Activated T-cell treated with anti-CD3 and anti-CD28 coated beads, Interleukin-2, amount 50 U/mL, for 72 hours (primary cell): ENCODE measurements at places on chromosomes 11 and 22. TPM values are rescaled to one million over a fixed set of nuclear protein-coding genes. Genes with fewer than 3 reads are reported as not detected.
A peak's percentile ranks its signal among the peaks of the same experiment; 100 is the strongest.

GCAT gene
- total RNA-seq = 22.7 TPM

SMPD1 gene
- total RNA-seq = 25.9 TPM

OR51B5 gene
- total RNA-seq = 0.30 TPM

LRRN4CL gene
- total RNA-seq = 0.38 TPM

ASCL3 gene
- total RNA-seq = not detected

ACR gene
- not detected for total RNA-seq

GRM5 gene
- not detected for total RNA-seq

ILK gene
- 114 TPM for total RNA-seq

CRACR2B gene
- total RNA-seq = 5.5 TPM

ACTN3 gene
- 0.32 TPM for total RNA-seq

- no peak for DNase-seq
These were observed 692 bp upstream of the MOB2 start for GRCh38 chr11:1487091-1487850.

DNA sequence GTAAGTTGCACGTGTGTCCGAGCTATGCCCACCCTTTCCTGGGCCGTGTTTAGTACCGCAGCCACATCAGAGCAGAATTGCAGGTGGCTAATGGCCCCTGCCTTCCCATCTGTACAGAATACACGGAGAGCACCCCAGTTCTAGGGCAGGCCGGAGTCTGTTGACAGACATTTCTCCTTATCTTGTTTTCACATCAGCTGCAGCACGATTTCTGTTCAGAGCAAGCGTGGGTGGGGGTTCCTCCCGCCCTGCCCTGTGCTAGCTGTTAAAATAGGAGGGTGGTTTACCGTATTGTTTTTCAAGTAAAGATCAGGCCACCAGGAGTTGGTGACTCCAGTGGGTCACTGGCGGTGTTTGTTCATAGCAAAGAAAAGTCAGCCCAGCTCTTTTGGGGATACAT is 41.1 kb downstream of the UBASH3B start:
- peak; percentile 82 for DNase-seq

- no peak for DNase-seq
These were observed 29.2 kb downstream of the METTL15 start for GRCh38 chr11:28137366-28137765.

- no peak for DNase-seq
These were observed 29.9 kb upstream of the PANX2 start for GRCh38 chr22:50140615-50141014.

- DNase-seq = no peak
These were observed 27.1 kb downstream of the APLP2 start for GRCh38 chr11:130096823-130097222.

DNA sequence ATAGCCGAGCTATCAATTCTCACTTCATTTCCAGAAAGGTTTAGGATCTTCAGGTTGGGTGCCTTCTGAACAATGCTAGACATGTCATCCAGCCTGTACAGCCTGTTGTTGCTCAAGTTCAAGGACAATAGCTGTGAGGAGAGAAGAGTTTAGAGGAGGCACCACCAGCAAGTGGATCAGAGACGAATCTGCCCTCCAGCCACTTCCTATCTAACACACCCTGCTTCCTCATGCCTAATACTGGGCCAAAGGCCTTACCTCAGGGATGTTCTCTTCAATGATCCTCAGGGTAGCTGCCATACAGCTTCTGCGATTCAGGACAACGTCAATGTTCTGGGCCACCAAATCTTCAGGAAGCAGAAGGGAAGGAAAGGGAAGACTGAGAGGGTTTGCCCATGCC is 4.2 kb downstream of the NXF1 start:
- no peak for DNase-seq

GRCh38 chr11:112049777-112050176 is 24.0 kb downstream of the PIH1D2 start:
- no peak for DNase-seq

DNA sequence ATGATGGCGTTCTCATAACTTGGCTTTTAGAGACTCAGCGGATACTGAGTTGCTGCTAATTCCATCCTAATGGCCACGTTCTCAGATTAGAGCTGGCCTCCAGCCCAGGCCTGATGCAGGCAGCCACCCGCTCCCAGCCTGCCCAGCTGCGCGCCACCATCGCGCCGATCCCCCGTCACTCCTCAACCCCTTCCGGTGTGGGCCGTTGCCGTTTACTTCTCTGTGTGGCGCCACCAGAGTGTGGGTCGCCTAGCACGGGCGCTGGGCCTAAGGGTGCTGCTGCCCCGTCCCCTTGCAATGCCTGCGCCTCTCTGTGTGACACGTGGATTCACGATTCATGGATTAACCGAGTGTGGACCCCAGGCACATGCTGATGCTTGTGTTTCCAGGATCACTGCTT is 1116.0 kb downstream of the BRD1 start:
- no peak for DNase-seq

DNA sequence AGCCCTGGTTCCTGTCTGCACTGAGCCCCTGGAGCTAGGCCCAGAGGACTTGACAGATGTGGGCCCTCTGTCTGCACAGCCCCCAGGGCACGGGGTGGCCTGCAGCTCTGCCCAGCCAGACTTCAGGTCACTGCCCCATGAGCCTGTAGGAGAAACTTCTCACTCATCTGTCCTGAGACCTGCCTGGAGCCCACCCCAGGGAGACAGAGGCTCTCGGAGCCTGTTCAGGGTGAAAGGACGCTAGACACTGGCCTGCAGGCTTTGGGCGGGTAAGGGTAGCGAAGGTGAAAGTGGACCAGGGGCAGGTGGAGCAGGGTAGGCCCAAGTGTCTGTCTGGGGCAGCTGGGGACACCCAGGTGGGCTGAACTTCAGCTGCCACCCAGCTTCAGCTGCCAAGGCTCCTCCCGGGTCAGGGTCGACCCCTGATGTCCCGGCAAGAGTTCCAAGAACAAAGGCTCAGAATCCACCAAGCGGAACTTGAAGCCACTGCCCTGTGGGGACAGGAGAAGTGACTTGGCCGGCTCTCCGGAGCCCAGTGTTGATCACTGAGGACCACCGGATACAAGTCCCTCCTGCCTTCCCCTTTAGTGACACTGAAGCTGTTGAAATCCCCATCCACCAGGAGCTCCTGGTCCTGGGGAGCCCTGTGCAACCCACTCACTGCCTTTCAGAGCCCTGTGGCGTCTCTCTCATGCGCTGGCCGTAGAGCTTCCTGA is 90.3 kb downstream of the KCNQ1 start:
- no peak for DNase-seq

DNA sequence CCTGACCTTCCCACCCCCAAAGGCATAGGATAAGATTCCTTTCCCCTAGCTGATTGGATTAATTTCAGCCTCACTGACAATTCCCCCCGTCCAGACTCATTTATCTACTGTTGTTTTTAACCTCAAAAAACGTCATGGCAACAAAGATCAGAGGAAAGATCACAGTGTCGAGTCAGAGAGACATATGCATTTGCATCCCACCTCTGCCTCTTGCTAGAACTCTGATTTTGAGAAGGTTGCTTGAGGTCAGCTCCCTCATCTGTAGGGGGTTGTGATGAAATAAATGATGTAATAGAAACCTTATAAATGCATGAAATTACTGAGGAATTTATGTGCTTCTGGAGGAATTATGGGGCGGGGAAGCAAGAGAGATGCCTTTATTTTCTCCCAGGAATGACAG is 53.3 kb upstream of the SYN3 start:
- DNase-seq = no peak

GRCh38 chr11:85776951-85777602 is 33.9 kb downstream of the SYTL2 start:
- DNase-seq = no peak

DNA sequence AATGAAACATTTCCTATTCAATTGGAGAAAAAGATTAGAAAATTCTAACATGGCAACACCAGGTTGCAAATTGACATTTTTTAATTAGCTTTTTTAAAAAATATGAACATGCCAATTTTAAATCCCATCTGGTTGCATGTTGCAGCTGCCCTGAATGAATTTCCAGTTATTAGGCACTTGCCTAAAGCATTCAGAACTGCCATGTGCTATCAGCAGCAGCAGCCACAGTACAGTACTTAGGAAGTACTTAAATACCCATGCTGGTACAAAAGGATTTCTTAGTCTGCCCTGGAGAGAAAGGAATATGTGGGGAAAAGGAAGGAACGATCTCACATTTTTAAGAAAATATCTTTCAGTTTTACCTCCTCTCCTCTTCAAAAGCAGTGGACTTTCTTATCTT is 46.2 kb downstream of the FAM168A start:
- DNase-seq = no peak

DNA sequence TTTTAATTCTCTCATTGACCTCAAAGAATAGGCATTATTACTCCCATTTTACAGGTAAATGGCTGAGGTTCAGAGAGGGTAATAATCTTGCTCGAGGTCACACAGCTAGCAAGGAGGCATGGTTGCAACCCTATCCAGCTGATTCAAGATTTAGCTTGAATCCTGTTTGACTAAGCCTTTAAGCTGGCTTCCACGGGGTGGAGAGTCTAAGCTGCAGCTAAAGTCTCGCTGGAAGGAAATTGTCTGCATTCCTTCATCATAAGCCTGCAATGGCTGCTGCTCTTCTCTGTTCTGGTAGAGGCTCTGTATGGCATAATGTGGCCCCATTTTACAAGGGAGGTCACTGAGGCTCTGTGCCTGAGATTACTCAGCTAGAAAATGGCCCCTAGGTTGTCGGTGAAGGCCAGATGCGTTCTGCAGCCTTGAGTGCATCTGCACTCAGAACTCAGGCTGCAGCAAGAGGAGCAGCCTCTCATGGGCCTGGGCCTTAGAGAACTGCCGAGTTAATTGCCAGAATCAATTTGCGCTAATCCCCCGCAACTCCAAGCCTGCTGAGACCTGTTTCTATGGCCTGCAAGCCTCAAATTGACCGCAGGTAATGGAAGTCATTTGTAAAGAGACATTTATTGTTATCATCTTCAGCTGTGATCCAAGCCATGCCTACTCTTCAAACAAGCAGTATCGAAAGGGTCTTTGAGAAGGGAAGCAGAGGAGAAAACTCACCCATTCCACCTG is 44.1 kb upstream of the SEZ6L start:
- no peak for DNase-seq

- DNase-seq = no peak
These were observed 2.6 kb downstream of the OR8B8 start for GRCh38 chr11:124442847-124443246.

GRCh38 chr11:105582497-105582896 is 27.4 kb upstream of the GRIA4 start:
- no peak for DNase-seq

DNA sequence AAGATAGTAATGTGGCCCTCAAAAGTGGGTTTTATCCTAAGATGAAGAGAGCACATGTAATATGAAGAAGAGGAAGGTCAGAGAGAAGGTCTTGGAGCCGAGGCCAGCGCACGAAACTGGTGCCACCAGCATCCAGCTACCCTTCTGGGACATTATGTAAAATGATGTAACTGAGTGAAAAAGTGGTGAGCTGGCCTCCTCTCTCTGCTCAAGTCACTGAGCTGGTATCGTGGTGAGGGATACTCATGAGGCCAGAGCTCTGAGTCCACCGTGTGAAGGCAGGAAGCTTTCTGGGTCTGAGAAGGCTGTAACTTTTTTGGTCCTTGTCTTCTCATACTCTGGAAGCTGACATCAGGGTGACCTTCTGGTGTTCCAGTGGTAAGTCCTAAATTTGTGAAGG is 25.1 kb downstream of the RNF185 start:
- no peak for DNase-seq

DNA sequence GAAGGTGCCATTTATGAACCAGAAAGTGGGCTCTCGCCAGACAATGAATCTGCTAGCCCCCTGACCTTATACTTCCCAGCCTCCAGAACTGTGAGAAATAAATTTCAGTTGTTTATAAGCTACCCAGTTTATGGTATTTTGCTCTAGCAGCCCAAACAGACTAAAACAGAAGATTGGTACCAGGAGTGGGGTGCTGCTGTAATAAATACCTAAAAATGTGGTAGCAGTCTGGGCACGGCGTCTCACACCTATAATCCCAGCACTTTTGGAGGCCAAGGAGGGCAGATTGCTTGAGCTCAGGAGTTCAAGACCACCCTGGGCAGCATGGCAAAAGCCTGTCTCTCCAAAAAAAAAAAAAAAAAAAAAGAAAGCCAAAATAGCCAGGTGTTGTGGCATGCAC is 21.3 kb downstream of the TECTA start:
- DNase-seq = no peak

DNA sequence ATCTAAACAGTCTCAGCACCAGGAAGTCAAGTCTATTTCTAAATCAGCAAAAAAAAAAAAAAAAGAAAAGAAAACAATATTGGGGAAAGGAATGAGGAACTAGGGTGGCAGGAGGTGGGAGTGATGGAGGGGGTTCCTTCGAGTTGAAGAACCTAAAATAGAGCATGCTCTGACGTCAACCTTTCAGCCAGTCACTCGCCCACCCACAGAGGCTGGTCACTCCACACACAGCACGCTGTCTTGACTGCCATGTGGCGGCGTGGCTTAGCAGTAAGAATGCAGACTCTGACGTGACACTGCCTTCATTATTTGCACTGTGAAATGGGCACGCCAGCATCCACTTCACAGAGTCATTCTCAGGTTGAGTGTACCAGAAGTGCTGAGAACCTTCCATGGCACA is 48.3 kb downstream of the LARGE1 start:
- no peak for DNase-seq

DNA sequence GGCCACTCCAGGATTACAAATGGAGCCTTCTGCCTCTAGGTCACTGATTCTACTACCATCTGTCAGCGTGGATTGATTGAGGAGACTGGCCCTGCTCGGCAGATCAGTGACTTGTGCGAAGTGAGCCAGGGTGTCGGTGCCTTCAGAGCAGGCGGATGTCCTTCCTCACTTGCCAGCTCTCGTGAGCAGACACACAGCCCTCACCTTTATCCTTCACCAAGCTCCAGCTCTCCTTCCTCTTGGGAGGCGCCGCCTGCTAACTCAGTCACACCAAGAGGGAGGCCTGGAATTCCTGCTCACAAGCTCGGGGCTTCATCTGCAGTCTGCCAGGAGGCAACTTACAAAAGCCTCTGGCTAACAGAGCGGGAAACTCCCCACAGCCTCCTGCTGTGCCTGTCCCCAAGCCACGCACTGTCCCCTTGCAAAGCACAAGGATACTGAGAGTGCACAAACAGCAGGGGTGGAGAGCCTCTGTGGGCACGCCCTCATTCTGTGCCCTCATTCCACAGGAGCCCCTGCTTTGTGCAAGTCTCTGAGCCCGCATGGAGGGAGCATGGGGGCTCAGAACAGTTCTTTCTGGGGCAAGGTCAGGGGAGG is 3.5 kb upstream of the TCF20 start:
- DNase-seq = no peak

DNA sequence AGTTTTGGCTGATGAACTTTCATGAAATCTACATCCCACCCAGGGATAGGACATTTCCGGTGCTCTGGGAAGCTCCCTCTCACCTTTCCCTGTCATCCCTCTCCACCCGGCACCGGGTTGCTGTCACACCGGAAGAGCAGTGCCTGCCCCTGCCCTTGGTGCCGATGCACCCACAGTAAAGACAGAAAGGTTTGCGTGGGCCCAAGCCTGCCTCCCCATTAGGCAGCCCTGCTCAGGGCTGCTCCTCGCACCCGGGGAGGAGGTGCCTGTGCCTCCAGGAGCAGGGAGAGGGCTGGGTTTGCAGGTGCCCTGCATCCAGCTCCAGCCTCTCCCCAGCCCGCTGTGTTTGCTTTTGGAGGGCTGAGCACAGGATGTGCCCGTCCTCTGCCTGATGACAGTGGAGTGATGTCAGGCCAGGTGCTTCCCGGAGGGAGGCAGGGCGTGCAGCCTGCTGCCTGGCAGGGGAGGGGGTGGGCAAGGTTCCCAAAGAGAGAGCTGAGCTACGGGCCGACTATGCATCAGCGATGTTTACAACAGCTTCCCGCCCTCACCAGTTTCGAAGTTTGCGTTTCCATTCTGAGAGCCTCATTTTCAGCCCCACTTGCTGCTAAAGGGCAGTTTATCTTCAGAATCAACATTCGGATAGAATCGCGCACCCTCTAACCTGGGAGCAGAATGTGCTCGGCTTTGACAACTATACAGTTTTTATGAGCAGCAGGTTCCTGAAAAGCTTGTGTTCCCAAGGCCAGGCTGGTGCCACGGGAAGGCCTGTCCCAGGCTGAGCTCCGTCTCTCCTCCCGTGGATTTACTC is 83.2 kb upstream of the CLDN5 start:
- DNase-seq = peak; percentile 42
